ENCODE measurements at places on chromosomes 5 and 9.

GRCh38 chr5:17367256-17367840 is 130.7 kb upstream of the TAF11L2 start:
- no peak for DNase-seq

DNA sequence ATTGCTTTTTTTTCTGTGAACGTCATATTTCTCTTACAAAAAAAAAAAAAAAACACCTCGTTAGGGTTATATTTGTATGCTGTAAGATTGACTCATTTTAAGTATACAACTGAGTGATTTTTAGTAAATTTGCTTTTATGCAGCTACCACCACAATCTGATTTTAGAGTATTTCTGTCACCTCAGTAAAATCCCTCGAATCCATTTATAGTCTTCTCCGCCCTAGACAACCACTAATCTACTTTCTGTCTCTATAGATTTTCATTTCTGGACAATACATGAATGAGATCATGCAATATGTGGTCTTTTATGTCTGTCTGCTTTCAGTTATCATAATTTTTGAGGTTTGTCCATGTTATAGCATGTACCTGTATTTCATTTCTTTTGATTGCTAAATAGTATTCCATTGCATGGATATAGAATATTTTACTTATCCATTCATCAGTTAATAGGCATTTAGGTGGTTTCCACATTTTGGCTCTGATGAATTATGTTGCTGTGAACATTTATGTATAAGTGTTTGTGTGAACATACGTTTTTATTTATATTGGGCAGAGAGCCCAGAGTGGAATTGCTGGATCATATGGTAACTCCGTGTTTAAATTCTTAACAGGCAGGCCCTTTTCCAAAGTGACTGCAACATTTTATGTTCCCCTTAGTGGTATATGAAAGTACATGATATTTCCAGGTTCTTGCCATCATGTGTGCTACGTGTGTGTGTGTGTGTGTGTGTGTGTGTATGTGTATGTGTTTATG is 171.4 kb downstream of the SGCD start:
- DNase-seq: no peak

GRCh38 chr9:4101667-4102066 is 198.2 kb downstream of the GLIS3 start:
- no peak for DNase-seq

DNA sequence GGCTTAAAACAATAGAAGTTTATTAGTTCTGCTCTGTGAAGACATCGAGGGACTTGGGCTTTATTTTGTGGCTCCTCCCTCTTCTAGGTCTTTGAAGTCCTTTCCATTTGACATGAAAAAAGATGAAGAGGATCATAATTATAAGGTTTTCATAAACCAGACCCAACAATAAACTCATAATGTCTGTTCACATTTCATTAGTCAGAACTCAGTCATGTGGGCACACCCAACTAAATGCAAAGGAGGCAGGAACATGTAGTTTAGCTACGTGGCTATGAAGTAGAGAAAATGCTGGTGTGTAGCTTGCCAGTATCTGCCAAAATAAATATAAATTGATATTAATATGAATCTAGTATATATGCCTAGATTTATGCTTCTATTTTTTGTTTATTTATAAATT is 393.9 kb upstream of the C9orf72 start:
- no peak for DNase-seq

GRCh38 chr9:126661521-126662251 is 48.0 kb downstream of the LMX1B start:
- no peak for DNase-seq

DNA sequence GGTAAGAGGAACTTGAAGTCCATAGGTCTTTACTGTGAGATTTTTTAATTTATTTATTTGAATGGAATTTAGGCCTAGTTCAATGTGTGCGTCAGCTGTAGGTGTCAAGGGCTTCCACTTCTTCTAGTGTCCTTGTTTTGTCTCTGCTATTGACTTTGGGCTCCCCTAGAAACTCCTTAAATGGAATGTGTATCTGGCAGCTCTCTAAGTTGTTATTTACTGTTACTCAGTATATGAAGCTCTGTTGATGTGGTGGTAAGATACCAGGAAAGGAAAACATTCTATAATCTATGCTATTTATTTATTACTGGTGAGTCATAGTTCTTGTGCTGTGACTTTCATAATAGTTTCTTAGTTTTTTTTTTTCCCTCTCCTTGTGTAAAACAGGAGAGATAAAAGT is 97.1 kb downstream of the GABRA1 start:
- no peak for DNase-seq

DNA sequence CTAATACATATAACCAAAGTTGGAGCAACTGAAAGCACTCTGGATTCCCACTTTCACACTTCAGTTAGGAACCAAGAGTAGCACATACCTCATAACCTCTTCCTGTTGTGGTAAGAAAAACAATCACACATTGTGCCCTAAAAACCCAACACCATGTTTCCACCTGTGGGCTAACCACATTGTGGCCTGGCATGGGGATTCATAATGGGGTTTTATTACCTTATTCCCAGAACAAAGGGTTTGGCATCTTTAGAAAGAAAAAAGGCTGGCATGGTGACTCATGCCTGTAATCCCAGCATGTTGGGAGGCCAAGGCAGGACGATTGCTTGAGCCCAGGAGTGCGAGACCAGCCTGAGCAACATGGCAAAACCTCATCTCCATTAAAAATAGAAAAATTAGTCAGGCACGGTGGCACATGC is 60.6 kb downstream of the HSD17B3 start:
- no peak for DNase-seq

GRCh38 chr5:172102913-172103626 is 85.0 kb downstream of the STK10 start:
- no peak for DNase-seq

DNA sequence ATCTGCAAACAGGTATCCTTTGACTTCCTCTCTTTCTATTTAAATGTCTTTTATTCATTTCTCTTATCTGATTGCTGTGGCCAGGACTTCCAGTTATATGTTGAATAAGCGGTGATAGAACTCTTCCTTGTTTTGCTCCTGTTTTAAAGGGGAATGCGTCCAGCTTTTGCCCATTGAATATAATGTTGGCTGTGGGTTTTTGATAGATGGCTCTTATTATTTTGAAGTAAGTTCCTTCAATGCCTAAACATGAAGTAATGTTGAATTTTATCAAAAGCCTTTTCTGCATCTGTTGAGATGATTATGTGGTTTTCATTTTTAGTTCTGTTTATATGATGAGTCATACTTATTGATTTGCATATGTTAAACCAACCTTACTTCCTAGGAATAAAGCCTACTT is 300.5 kb upstream of the CTNND2 start:
- DNase-seq: no peak

DNA sequence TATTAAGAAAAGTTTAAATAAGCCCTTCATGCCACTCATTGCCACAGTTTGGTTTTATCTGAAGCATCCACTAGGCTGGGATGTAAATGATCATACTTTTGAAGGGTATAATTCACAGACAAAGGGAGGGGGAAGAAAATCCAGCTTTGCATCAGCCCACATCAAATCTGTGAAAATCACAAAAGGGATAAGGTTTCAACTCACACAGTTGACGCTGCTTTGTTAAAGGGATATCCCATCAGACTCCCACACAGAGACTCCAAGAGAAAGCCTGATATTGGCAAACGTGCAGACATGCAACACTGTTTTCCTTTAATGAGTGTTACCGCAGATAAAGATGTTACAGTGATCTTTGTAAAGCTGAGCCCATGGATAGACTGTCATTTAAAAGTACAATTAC is 602.9 kb downstream of the TLE1 start:
- no peak for DNase-seq

GRCh38 chr5:125011419-125011818 is 265.0 kb upstream of the ZNF608 start:
- no peak for DNase-seq

Measured in frontal cortex (tissue), 4 donors.